Brain pericyte (primary cell): ENCODE measurements at places on chromosomes 6 and 20.

DNA sequence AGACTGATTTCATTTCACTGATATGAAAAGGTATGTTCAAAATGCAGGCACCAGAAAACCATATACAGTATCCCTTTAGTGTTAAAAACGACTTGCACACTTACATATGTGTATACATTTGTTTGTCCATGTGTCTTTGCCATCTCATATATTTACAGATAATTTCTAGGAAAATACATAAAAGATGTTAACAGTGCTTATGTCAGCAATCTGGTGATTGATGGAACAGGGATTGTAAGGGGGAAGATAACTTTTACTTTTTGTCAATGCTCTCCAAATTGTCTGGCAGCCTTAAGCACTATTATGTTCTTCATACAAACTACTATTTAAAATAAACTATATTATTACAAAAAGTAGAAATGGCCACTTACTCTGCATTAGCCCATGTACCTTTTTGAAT lies 238.5 kb upstream of the DEFB112 start:
- DNase-seq = no peak

GRCh38 chr6:137160763-137161162 lies 12.7 kb downstream of the IL22RA2 start:
- DNase-seq = no peak

- no peak for DNase-seq
These were observed 23.9 kb downstream of the ADTRP start for GRCh38 chr6:11754625-11755271.

- DNase-seq = no peak
These were observed 163.6 kb downstream of the LAMA2 start for GRCh38 chr6:129046526-129046925.

DNA sequence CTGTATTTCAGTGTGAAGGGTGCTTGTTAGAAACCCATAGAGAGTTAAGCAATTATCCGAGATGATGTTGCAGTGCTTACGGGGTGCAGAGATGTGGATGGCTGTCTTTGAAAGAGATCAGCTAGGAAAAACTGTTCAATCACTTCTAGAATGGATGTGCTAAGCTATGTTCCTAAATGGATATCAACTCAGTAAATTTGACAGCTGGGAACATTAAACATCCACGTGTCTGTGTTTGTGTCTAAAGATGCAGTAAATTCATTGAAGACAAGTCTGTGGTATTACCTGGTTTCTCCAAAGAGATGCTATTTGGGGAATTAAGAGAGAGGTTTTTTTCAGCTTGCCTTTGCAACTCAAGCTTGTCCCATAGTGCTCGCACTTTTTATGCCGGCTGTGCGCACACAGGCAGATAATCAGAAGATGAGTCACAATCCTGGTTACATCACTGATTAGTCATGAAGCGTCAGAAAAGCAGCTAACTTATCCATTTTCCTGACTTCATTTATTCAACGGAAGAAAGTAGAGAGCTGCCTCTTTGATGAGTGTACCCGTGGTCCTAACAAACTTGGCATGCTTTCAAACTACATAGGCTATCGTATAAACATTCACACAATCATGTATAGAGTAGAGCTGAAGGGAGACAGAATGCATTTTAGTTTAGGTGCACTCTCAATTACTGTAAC lies 691.7 kb upstream of the SLC35B3 start:
- peak; percentile 20 for DNase-seq

GRCh38 chr20:34977365-34978091 lies 21.9 kb downstream of the MYH7B start:
- no peak for DNase-seq

- DNase-seq = no peak
These were observed 140.0 kb upstream of the SGK1 start for GRCh38 chr6:134457941-134458340.

GRCh38 chr6:46756469-46757213 lies 9.9 kb downstream of the ANKRD66 start:
- DNase-seq = no peak

- no peak for DNase-seq
These were observed 114.2 kb downstream of the OR2B2 start for GRCh38 chr6:27797960-27798359.

DNA sequence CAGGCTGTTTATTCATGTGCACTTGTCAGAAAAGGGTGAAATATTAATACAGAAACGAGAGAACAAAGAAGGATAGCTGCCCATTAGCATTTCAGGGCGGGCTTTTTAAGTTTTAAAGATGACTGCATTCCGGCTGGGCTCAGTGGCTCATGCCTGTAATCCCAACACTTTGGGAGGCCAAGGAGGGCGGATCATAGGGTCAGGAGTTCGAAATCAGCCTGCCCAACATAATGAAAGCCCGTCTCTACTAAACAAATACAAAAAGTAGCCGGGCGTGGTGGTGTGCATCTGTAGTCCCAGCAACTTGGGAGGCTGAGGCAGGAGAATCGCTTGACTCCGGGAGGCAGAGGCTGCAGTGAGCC lies 130.5 kb downstream of the HFE start:
- DNase-seq = no peak

- DNase-seq = no peak
These were observed 57.7 kb downstream of the RSPO3 start for GRCh38 chr6:127176146-127176545.

GRCh38 chr6:133893946-133894345 lies 5.0 kb downstream of the TCF21 start:
- DNase-seq = no peak

- no peak for DNase-seq
These were observed 258.9 kb downstream of the COL12A1 start for GRCh38 chr6:74946961-74947360.

- DNase-seq = no peak
These were observed 99.5 kb downstream of the CD164 start for GRCh38 chr6:109282756-109283155.

DNA sequence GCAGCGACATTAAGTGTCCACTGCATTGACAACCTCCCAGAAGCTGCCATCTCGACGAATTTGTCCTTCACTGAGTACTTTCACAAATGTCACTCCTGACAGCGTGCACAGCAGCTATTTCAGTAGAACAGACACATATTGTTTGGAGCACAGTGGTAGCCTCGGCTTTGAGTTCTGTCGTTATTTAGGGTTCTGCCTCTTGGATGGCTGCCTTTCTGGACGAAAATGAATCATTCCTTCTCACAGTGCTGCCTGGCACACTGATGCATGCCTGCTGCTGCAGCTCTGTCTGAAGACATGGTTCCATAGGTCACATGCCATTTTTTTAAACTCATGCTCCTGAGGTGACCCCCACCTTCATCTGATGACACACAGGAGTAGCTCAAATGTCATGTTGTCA lies 477.0 kb downstream of the C6orf118 start:
- DNase-seq = no peak

GRCh38 chr20:64083804-64084684 lies at the start of gene LKAAEAR1:
TSS of gene LKAAEAR1 (minus strand) at chr20:64084398. CDS start at chr20:64084219, 179 bp downstream.
- DNase-seq = no peak

GRCh38 chr6:149221774-149222070 lies 95.8 kb upstream of the TAB2 start:
- no peak for DNase-seq

DNA sequence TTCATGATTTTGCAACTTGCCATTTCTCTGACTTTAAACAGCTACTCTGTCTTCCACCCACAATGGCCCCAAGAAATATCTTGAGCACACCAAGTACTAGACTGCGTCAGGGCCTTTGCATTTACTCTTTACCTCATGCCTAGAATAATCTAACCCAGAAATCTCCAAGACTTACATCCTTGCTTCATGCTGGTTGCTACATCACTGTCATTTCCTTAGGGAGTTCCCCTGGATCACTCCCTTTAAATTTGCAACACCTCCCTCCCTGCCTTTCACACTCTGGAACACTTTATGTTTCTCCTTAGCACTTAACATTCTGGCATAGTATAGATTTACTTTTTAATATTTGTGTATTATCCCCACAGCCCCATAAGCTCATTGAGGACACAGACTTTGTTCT lies 4.9 kb upstream of the ELOVL5 start:
- no peak for DNase-seq

- no peak for DNase-seq
These were observed 95.3 kb upstream of the ARMC2 start for GRCh38 chr6:108752733-108753590.

GRCh38 chr6:130159956-130160355 lies 62.8 kb downstream of the SAMD3 start:
- no peak for DNase-seq

- DNase-seq = no peak
These were observed 57.1 kb upstream of the CEP162 start for GRCh38 chr6:84284428-84285049.
